ENCODE measurements at places on chromosomes 1 and 21.
A peak's percentile ranks its signal among the peaks of the same experiment; 100 is the strongest.

DNA sequence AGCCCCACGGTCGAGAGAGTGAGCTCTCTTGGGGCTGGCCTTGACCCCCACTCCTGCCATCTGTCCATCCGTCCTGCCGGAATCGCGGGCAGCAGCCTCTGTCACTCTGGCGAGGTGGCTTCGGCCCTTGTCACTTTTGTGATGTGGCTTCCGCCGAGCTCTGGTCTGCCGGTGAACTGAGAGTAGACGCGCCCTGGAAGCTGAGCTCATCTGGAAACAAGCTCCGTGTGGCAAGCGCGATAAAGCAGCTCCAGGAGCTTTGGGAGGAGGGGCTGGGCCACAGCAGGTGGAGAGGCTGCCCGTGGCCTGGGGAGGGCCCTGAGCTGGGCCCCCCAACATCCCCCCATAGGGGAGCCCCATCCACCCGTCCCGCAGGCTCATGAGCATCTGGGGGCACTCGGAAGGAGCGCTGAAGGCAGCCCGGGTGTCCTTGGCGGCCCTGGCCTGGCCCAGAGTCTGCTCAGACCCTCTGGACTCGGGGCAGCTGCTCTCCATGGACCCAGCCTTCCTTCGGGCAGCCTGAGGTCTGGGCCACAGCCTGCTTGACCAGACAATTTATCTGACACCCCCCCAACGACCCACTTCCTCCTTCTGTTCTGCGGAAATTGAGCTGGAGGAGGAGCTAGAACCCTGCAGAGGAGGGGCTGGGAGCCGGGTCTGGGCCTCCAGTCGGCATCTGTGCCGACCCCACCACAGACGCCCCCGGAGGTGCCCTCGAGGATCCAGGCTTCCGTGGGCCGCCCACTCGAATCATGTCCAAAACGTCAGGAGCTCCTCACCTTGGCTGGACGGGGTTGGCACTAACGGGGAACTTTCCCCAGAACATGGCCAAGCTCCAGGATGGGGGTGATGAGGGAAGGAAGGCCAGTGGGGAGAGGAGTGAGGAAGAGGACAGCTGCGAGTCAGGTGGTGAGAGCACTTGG, 59.1 kb downstream of the SLC19A1 start:
- DNase-seq: no peak

DNA sequence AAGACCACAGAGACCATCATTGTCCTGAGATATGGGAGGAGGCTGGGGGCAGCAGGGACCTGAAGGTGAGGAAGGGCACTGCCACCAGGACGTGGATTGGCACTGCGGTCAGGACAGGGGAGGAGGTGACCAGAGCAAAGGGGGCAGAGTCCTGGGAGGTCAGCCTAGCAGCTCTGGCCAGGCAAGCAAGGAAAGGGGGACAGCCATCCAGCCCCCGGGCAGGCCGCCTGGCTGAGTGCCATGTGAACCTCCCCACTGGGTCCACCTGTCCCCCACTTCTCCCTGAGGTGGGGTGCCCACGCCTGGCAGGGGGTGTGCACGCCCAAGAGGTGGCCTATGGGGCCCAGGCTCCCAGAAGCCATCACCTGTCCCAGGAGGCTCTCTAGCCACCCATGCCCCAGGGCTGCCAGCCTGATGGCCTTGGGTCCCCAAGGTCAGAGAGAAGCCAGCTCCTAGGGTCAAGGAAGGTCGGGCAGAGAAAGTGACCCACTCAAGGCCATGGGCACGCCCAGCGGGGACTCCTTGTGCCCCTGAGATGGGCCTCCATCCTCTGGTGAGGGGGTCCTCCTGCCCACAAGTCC, 17.6 kb upstream of the PTTG1IP start:
- no peak for DNase-seq

DNA sequence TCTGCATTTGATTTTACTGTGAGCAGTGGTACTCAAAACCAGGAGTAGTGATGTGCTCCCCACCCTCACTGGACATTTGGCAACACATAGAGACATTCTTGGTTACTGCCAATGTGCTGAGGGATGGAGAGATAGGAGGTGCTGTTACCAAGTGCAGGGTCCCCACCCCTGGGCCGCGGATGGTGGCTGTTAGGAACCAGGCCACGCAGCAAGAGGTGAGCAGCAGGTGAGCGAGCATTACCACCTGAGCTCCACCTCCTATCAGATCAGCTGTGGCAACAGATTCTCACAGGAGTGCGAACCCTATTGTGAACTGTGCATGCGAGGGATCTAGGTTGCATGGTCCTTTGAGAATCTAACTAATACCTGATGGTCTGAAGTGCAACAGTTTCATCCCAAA, 95.7 kb downstream of the AKT3 start:
- DNase-seq: no peak

- no peak for DNase-seq
Measured at GRCh38 chr1:71737768-71738167, 544.6 kb downstream of the NEGR1 start.

GRCh38 chr1:37752583-37753471, 12.1 kb downstream of the EPHA10 start:
- DNase-seq: peak; percentile 19

DNA sequence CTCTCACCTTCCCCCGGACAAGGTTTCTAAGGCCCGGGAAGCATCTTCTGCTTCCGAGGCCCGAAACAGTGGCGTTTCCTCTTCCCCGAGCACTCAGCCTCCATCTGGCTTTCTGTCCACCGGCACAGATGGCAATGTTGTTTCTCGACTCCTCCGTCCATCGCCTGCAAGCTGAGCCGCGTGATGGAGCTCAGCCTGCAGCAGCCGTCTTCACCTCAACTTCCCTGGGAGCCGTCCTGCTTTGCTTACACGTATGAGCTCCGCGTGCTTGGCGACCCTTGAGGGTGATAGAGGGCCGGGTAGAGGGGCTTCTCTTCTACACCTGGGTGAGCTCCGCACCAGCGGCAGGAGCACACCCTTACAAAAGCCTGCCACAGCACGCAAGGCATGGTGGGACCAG, 80.4 kb downstream of the AJAP1 start:
- DNase-seq: no peak

GRCh38 chr1:239262538-239262937, 123.8 kb upstream of the CHRM3 start:
- DNase-seq: no peak

DNA sequence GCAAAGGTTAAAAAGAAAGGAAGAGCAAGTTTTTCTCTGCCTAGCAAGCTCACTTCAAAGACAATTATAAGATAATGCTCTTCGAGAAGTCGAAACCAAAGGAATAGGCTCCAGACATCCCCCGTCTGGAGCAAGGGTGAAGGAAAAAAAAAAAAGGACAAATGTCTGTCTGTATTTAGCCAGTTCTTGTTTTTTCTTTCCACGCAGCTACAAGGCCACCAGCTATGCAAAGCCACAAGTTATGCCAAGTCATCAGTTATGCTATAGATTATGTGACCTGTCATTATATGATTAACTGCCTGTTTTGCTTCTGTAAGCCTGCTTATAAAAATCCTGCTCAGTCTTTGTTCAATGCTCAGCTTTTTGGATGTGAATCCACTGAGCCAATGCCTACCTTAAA, 2.4 kb upstream of the THEM5 start:
- no peak for DNase-seq

DNA sequence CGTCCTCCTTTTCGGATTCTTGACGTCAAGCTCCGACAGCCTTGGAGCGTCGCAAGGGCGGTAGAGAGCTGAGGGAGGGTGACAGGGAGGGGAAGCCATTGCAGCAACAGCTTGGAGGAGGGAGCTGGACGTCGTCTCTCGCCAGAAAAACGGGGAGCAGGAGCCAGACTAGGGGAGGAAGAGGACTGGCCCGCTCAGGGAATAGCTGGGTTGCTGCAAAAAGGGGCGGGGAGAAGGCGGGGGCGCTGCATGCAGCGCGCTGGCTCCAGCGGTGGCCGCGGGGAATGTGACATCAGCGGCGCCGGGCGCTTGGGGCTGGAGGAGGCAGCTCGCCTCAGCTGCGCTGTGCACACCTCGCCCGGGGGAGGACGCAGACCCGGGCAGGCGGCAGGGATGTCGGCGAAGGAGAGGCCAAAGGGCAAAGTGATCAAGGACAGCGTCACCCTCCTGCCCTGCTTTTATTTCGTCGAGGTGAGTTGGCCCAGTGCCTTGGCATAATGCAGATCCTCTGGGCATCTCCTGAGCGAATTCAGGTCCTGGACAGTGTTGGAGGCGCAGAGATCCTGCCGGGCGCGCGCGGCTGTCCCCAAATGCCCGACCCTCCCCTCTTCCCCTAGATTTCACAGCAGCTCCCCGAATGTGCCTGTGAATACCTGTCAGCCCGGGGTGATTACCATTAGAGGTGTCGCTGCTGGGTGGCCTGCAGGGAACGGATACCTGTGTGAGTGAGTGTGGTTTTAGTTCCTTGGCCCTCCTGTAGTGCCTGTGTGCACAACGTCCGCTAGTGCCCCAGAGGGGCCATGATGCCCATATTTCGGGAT, at the start of gene PLPPR4:
TSS of gene PLPPR4 (plus strand) at position 292 of the 821 bp plus-strand sequence. CDS start at position 394, 102 bp downstream.
- peak; percentile 9 for DNase-seq

GRCh38 chr1:152043870-152044269, 7.1 kb upstream of the S100A11 start:
- DNase-seq: no peak

GRCh38 chr1:167077868-167078210, 12.3 kb downstream of the GPA33 start:
- no peak for DNase-seq

DNA sequence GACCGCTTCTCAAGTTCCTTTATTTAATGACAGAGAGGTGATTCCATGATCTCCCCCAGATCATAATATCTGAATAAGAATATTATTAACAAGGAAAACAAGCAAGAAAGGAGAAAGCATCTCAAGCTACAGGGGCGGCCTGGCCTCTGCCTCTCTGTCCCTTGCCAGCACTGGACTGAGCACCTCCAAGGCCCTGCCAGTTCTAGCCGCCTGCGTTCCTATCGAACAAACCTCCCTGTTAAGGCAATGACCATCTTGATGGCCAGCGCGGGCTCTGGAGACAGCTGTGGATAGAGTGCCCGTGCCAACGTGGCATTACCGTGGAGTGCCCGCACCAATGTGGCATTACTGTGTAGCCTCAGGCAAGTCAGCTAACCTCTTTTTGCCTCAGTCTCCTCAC, 84.8 kb downstream of the NPHP4 start:
- DNase-seq: no peak

GRCh38 chr1:230282157-230282556, 144.0 kb downstream of the PGBD5 start:
- DNase-seq: no peak

- DNase-seq: no peak
Measured at GRCh38 chr1:237042526-237042891, 525 bp downstream of the RYR2 start.

DNA sequence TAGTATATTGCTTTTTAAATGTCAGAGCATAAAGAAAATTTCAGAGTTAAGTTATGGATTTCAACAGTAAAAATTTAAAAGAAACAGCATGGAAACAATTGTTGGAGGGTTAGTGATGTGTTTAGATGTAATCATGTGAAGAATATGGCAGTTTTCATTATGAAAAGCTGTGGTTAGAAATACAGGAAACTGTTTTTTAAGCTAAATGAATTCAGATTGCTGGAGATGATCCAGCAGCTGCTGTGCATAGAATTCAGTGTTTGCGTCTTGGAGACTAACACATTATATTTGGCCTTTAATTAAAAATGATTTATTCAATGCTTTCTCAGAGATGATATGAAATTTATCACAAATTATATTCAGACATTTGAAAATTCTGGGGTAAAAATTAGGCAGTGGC, 273.6 kb upstream of the LRRC7 start:
- no peak for DNase-seq

DNA sequence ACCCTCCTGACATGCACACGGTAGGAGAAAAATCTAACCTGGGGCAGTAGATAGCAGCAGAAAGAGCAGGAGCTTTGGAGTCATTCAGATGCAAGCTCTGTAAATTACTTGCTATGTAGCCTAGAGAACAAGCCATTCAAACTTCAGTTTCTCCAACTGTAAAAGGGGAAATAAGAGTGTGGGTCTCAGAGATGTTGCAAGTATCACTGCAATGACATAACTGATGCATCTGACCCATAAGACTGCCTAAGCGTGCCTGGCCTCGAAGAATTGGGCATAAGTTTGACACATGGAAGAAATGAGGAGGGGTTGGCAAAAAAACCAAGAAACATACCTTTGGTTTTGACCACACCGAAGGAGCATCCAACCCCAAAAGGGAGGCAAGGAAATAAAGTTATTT, 5.2 kb downstream of the AK2 start:
- no peak for DNase-seq

DNA sequence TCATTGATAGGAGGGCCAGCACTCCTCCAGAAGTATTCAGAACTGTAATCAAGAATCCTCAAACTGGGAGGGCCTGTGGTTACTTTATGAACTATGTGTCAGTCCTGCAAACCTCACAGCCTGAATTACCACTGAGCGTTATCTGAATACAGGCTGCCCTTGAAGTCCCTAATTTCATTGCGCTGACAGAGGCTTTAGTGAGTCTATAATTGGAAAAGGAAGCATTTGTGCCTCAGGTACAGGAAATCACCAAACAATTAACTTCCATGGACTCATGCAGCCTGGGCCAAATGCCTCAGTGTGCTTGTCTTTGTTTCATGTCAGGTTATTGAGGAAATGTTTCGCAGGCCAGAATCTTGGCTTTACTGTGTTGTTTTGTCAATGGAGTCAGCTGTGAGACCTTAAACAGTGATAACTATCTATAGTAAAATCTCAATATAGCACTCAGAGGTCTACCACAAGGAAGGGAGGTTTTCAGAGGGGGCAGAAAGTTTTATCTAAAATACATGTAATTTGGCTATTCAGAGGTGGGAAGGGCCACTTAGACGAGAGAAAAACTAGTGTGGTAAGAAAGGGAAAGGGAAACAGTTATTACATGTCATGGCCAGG, 32.9 kb upstream of the DOCK7 start:
- DNase-seq: no peak

GRCh38 chr1:199859491-199859933, 168.0 kb upstream of the NR5A2 start:
- DNase-seq: no peak
